ENCODE measurements at places on chromosomes 5 and 9.

DNA sequence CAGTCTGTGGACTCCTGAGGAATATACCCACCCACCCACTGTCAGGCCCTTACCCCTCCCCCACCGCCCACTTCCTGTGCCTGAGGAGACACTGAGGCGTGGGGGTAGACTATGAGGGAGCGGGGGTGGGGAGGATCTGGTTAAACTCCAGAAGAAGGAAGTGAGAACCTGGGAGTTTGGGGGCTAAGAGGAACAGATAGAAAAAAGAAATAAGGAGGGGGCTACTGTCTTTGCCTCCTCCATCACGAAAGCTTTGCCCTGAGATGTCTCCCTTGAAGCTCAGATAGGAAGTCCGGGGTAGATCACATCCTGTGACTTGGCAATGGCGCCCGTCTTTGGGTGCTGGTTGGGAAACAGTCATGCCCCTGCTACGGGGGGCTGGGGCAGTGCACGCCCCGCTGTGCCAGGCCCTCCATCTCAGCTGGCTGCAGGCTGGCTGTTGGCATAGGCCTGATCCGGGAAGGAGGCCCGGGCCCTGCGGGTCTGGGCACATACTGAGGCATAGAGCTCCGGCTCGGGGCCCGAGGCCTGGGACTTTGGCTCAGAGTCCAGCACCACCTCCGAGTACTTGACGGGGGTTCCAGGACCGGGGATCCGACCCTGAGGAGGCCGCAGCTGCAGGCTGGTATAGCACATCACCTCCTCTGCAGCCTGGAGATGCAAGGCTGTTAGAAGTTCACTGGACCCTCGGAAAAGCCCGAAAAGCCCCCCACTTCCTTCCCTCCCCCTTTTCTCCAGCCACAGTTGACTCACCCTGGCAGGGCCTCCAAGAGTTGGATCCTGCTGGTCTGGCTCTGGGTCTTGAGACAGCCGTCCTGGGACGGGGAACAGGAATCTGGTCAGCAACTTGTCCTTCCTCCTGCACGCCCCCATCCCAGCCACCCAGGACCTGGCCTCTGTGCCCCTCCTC is 1.0 kb downstream of the SIT1 start:
- no peak for DNase-seq

- DNase-seq, result no peak
Observed at GRCh38 chr9:122088880-122089706, 4.0 kb downstream of the TTLL11 start.

DNA sequence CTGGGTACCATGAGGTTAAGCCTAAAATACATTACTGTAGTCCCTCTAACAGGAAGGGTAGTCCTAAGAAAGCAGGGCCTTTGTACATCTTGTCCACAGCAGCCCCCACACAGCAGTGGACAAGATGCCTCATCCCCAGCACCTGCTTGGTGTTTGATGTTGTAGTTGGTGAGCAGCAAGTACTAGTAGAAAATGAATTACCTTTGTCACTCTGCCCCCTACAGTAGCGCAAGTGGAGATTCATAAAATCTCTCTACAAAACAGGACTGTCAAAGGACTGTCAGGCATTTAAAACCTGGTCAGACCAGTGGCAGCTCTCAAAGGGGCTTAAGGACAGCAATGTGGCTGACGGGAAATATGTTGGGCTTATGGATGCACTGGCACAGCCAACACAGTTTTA is 122.5 kb downstream of the TMEM174 start:
- no peak for DNase-seq

DNA sequence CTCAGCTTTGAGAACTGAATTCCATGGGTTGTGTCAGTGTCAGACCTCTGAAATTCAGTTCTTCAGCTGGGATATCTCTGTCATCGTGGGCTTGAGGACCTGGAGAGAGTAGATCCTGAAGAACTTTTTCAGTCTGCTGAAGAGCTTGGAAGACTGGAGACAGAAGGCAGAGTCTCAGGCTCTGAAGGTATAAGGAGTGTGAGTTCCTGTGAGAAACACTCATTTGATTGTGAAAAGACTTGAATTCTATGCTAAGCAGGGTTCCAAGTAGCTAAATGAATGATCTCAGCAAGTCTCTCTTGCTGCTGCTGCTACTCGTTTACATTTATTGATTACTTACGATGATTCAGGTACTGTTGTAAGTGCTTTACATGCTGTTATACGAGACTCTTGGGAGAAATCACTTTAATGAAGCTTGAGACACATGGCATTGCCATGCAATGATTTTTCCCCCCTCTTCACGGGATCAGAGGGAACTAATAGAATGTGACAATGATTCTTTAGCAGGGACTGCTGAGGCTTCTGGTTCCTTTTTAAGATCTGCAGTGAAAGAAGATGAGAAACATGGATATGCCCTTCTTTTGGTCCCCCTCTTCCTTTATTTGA is 63.8 kb downstream of the PTTG1 start:
- no peak for DNase-seq

- no peak for DNase-seq
Observed at GRCh38 chr9:35842020-35842745, 13.2 kb downstream of the TMEM8B start.

- no peak for DNase-seq
Observed at GRCh38 chr9:88280816-88281382, 107.3 kb upstream of the SPIN1 start.

DNA sequence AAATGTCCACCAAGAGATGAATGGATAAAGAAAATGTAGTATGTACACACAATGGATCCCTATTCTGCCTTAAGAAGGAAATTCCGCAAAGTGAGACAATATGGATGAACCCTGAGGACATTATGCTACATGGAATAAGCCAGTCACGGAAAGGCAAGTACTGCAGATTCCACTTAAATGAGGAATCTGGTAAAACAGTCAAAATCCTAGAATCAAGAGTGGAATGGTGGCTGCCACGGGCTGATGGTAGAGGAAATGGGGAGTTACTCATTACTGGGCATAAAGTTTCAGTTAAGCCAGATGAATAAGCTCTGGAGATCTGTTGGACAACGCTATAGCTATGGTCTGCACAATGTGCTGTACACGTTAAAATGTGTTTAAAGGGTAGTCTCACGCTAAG is 47.2 kb downstream of the STK10 start:
- no peak for DNase-seq

DNA sequence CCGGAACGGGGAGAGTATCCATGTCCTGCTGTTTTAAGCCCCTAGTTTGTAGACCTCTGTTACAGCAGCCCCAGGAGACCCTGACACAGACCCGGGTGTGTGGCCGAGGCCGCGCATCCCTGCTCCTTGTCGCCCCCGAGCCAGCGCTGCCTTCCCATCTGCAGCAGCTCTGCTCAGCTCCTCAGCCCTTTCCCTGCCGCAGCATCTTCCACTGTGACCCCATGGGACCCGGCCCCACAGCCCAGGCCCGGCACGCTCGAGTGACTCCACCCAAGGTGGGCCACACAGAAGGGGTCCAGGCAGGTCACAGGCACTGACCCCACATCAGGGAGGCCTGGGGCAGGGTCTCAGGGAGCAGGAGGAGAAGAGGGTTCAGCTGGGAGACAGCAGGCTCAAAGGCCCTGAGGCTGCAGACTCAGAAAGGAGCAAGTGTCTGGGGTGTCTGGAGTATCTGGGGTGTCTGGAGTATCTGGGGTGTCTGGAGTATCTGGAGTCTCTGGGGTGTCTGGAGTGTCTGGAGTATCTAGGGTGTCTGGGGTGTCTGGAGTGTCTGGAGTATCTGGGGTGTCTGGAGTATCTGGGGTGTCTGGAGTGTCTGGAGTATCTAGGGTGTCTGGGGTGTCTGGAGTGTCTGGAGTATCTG is 31.2 kb downstream of the LHX3 start:
- DNase-seq, result no peak

DNA sequence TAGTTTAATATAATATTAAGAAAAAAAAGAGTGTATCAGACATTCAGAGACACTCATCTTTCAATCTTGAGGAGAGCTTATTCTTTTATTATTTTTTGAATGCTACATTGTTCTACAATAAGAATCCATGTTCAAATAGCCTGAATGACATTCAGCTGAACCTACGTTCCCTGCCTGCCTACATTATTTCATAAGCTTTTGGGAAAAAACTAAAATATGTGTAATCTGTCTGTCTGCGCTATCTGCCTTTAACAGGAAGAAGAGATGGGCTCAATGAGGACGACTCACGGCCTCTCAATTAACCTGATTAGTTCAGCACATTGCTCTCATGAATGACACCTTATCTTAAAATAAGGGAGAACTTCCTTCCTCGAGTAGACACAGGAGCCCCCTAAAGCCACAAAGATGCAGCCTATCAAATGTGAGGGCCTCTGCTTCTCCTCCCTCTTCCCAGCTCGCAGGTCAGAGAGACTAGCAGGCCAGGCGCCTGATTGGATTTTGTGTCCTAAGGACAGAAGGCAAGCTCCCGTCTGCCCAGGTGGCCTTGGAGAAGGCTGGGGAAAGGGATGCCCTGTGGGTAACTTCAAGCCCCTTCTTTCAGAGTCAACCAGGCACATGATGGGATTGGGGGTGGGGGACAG is 37.8 kb downstream of the EBF1 start:
- no peak for DNase-seq

DNA sequence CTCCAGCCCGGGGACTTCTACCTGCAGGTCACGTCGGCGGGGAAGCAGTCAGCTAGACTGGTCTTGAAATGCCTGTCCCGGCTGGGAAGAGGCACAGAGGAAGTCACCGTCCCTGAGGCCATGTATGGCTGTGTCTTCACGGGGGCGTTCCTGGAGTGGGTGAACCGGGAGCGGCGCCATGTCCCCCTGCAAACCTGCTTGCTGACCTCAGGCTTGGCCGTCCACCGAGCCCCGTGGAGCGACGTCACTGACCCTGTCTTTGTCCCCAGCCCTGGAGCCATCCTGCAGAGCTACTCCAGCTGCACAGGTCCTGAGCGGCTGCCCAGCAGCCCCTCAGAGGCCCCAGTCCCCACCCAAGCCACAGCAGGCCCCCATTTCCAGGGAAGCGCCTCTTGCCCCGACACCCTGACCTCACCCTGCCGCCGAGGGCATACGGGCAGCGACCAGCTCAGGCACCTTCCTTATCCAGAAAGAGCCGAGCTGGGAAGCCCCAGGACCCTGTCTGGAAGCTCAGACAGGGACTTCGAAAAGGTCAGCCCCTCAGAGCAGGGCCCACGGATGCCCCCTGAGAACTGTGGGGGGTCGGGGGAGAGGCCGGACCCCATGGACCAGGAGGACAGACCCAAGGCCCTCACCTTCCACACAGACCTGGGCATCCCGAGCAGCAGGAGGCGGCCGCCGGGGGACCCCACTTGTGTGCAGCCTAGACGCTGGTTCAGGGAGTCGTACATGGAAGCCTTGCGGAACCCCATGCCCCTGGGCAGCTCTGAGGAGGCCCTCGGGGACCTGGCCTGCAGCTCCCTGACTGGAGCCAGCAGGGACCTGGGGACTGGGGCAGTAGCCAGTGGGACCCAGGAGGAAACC is 47.8 kb downstream of the PLEKHG4B start:
- DNase-seq, result no peak

DNA sequence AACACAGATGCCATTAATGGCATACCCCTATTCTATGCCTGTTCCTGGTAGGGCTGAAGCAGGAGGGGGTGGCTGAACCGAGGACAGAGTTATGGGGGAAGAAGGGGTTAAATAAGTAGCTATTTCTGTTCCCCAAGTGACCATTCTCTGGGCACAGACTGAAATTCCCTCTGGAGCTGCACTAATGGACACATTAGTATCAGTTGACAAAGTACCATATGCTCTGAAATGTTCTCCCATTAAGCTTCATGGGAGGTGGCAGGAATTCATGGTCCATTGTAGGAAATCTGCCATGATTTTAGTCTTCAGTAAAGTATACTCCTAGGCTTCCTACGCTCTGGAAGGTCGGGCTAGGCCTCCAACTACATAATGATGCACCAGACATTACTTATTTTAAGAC is 10.5 kb upstream of the FRMPD1 start:
- DNase-seq, result no peak

GRCh38 chr9:35177520-35177919 is 15.7 kb downstream of the UNC13B start:
- DNase-seq, result no peak

DNA sequence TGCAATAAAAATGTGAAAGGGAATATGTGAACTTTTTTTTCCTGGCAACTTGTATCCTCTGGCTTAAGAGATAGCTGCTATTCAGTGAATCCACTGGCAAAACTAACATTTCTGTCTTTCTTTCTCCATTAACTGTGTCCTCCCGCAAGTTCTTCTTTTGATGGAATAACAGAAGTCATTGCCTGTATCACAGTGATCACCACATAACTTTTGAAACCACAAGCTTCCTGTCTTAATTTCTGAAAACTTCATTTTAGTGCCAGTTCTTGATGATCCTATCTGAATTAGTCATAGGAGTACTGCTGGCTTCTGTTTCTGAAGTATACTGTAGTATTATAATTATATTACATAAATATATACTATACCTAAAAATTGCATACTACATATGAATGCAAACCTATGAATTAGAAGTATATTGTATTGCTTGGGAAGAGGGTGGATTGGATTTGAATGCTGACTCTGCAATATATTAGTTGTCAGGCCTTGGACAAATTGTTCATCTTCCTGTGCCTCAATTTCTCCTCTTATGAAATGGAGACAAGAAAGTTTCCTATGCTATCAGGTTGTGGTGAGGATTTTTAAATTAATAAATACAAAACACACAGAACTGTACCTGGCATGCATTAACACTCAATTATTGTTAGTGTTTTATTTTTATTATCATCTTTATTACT is 441.6 kb downstream of the CETN3 start:
- no peak for DNase-seq

- DNase-seq, result no peak
Observed at GRCh38 chr5:444226-444625, 1.2 kb downstream of the EXOC3 start.

GRCh38 chr5:152372875-152373274 is 32.2 kb downstream of the NMUR2 start:
- no peak for DNase-seq

GRCh38 chr9:4970970-4971641 is 14.0 kb upstream of the JAK2 start:
- DNase-seq, result no peak

- DNase-seq, result no peak
Observed at GRCh38 chr9:91712811-91713210, 237.2 kb downstream of the ROR2 start.

- no peak for DNase-seq
Observed at GRCh38 chr9:31275419-31275818, 1109.0 kb upstream of the ACO1 start.

DNA sequence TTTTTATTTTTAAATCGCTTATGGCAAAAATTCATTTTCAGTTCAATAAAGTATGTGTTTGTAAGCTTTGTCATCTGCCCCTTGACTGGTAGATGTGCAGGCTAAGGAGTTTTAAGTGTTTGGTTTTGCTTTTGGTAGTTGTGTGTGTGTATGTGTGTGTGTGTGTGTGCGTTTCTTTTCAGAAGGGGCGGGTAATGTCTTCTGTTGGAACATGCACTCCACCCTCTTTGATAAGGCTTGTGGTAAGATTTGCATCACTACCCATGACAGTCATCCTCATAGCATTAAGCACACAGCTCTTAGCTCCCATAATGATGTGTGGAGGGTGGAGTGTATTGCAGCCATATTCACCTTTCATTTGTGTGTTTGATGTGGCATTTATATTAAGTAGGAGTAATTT is 92.1 kb upstream of the FSD1L start:
- DNase-seq, result no peak

DNA sequence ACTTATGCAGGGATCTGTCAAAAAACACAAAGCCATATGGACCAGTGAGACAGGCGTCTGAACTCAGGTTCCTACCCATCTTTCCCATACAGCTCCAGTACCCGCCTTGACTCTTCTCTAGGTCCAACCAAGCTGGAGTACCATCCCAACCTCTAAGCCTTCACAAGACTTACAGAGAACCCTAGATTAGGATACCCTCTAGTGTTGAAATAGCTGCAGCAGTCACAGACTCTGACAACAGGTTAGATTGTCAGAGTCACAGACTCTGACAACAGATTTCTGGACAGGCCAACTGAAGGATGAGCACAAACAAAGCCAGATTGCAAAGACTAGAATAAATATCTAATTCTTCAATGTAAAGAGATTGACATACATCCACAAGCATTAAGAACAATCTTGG is 266.1 kb downstream of the GRIA1 start:
- no peak for DNase-seq
